ENCODE measurements at places on chromosomes 1 and 21. TPM values are rescaled to one million over a fixed set of nuclear protein-coding genes. Genes with fewer than 3 reads are reported as not detected.

- no peak overlapping the region for H3K27ac ChIP-seq
- peaks cover 12% of the 10 kb centered on the region for H3K4me1 ChIP-seq
- no peak for DNase-seq
- peaks cover 2% of the 10 kb centered on the region for H3K36me3 ChIP-seq
Observed at GRCh38 chr21:44006017-44006619, 6.0 kb upstream of the TRAPPC10 start.

DNA sequence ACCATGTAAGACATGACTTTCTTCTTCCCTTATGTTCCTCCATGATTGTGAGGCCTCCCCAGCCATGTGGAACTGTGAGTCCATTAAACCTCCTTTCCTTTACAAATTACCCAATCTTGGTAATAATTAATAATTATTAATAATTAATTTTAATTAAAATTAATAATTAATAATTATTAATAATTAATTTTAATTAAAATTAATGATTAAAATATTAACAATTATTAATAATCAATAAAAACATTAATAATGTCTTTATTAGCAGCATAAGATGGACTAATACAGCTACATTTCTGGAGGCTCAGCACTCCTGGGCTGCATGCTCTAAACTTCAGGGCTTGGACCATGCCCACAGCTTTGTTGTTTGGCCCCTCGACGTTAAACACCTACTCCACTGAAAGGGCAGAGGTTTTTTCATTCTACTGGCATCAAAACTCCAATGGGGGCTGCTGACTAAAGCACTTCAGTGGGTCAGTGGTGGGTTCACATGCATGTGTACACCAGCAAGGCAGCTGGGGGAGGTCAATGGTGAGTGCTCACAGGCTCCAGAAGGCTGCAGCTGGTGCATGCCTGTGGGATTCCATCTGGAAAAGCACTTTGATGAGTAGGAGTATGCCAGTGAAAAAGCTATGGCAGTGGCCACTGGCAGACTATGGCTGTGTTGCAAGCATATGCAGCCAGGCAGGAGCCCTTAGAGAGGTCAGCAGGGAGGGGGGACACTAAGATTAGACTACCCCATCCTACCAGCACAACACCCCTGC lies 561.3 kb downstream of the NCAM2 start:
- no peak for DNase-seq
- no peaks in the 10 kb centered on the region for H3K36me3 ChIP-seq
- no peaks in the 10 kb centered on the region for H3K27me3 ChIP-seq
- H3K27ac ChIP-seq: no peak overlapping the region

DNA sequence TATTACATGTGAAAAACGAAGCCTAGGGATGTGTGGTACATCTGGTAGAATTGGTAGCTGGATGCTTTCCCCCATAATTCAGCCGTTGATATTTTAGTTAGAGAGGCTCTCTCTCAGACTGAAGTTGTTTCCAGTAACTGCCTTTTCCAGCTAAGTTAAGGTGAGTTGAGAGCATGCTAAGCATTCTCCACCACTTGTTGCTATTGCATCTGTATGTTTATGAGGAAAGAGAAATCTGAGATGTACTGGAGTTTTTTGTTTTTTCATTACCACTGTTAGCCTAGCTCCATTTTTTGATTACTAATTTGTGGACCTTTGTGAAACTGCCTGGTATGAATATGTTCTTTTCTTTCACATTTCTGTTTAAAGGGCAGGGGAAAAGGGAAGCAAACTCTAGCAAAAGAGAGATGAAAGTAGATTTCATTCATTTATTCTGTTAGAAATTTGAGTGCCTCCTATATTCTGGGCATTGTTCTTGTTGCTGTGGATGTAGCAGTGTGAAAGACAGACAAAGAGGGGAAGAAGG lies 189.9 kb upstream of the CACYBP start:
- no peak overlapping the region for H3K27ac ChIP-seq
- H3K36me3 ChIP-seq: peaks cover 2% of the 10 kb centered on the region
- no peak overlapping the region for H3K4me3 ChIP-seq
- no peaks in the 10 kb centered on the region for H3K27me3 ChIP-seq
- peaks cover 3% of the 10 kb centered on the region for H3K4me1 ChIP-seq
- no peak for DNase-seq

GRCh38 chr1:224245188-224245587 lies 62.1 kb downstream of the DEGS1 start:
- H3K27me3 ChIP-seq: no peaks in the 10 kb centered on the region
- H3K36me3 ChIP-seq: peaks cover 40% of the 10 kb centered on the region
- DNase-seq: peak; percentile 53
- no peak overlapping the region for H3K4me3 ChIP-seq
- peaks cover 18% of the 10 kb centered on the region for H3K4me1 ChIP-seq

DNA sequence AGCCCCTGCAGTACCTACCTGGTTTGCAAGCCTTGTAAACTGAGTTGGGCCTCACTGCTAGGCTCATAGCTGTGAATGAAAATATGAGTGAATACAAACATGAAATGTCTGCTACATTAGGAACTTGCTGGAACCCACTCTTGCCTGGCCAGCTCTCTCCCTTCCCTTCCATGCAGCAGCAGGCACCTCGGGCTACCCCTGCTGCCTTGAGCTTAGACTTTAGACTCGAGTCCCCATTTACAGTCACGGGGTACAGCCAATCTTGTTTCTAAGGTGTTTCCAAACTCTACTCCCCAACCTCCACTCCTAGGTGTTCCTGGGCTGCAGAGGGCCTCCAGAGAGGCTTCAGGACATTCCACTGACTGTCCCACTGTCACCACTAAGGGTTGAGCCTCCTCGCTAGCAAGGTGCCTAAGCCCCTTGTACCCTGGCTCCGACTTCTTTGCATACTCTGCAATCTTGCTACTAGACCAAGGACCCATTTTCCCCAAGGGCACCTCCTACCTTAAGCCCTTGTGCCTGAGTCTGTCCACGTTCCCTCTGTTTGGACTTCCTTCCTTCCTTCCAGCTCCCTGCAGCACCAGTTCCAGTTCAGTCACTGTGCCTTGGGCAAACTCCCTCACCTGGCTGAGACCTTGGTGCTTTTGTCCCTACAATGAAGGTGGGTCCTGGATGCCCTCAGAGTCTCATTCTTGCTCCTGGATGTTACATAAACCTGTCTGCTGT lies 36.9 kb downstream of the CDK18 start:
- DNase-seq: no peak
- no peaks in the 10 kb centered on the region for H3K36me3 ChIP-seq
- no peak overlapping the region for H3K4me3 ChIP-seq
- H3K27ac ChIP-seq: no peak overlapping the region

DNA sequence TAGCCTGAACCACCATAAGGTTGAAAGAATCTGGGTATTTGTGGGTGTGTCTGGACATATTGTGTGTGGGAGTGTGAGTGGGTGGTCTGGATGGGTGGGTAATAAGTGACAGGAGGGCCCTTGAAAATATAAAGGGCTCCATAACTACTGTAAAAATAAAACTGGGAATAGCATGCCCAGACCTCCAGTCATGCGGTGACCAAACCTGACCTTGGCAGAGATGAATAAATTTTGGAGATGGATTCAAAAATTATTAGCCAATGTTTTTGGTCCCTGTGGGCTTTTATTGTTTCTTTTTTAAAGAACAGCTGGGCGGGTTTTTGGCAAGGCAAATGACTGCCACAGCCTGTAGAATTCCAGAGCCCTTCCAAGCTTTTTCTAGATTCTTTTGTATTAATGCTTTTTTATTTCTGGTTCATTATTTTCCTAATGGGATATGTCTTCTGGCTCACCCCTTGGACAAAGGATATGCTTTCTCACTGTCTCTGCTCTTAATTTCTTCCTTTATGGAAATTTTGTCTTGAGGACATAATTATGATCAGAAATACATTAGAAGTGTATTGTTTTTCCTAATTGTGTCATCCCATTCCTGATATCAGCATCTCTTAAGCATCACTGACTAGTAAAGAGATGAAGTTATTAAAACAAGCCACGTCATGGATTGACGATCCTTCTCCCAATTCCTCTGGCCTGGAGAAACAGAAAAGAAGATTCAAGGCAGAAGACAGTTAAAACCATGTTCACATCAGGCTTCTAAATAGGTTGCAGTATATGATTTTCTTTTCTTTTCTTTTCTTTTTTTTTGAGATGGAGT lies 69.5 kb downstream of the NTMT2 start:
- H3K36me3 ChIP-seq: no peaks in the 10 kb centered on the region
- H3K27me3 ChIP-seq: peaks cover 3% of the 10 kb centered on the region
- DNase-seq: no peak

DNA sequence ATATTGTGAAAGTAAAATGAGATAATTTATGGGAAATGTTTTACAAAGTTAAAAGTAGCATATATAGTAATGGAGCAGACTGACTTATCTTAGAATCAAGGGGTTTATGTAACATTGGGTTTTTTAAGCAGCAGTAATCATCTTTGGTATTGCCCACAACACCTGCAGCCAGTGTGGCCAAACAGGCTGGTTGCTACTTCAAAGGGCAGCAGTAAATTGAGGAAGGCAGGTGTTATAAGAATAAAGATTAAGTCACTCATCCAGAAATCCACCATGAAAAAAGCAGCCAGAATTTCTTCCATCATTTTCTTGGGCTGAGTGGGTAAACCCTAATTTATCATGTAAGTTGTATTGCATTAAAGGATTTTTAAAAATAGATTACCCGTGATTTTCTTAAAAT lies 16.7 kb downstream of the DYNLT5 start:
- H3K4me1 ChIP-seq: peaks cover 25% of the 10 kb centered on the region
- H3K27ac ChIP-seq: no peak overlapping the region
- no peaks in the 10 kb centered on the region for H3K27me3 ChIP-seq
- no peaks in the 10 kb centered on the region for H3K36me3 ChIP-seq
- no peak for DNase-seq

DNA sequence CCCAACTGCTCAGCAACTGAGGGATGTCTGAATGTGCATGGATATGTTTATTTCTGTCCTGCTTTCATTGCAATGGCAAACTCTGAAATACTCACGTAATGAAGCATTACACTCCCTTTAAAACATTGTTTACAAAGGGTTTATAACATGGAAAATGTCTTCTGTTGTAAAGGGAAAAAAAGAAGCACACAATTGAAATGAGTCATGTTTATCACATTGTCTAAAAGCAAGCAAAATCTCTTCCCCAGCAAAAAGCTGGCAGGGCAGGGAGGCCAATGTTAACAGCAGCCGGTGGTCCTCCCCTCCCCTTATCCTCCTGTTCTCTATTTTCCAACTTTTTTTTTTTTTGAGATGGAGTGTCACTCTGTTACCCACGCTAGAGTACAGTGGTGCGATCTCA lies 3.9 kb upstream of the EFNA1 start:
- H3K27me3 ChIP-seq: peaks cover 57% of the 10 kb centered on the region
- no peak overlapping the region for H3K27ac ChIP-seq
- peaks cover 21% of the 10 kb centered on the region for H3K4me1 ChIP-seq
- no peak for DNase-seq

DNA sequence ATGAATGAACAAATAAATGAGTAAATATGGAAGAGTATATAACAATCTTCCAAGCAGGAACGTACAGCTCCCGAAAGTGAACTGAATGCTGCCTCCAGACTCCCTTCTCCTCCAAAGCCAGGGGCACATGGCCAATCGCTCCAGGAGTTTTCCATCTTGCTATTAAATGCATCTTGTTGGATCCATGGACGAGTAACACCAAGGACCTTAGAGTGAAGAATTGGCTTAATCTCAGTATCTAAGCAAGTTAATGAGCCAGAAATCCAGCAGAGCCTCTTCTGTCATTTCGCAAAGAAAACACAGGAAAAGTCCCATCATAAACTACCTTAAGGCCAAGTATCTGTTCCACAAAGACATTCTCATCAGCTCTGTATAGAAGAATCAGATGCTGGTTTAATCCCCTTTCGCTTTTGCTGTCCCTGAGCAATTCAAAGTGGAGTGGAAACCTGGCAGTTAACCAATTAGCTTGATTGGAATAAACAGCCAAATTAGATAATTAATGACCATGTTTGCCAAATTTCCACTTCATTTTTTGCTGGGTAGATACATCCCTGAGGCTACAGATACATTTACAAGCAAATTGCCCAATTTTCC lies 116.0 kb downstream of the MIS18A start:
- no peaks in the 10 kb centered on the region for H3K36me3 ChIP-seq
- DNase-seq: no peak
- H3K4me3 ChIP-seq: no peak overlapping the region
- H3K27ac ChIP-seq: no peak overlapping the region
- H3K27me3 ChIP-seq: peaks cover 13% of the 10 kb centered on the region

DNA sequence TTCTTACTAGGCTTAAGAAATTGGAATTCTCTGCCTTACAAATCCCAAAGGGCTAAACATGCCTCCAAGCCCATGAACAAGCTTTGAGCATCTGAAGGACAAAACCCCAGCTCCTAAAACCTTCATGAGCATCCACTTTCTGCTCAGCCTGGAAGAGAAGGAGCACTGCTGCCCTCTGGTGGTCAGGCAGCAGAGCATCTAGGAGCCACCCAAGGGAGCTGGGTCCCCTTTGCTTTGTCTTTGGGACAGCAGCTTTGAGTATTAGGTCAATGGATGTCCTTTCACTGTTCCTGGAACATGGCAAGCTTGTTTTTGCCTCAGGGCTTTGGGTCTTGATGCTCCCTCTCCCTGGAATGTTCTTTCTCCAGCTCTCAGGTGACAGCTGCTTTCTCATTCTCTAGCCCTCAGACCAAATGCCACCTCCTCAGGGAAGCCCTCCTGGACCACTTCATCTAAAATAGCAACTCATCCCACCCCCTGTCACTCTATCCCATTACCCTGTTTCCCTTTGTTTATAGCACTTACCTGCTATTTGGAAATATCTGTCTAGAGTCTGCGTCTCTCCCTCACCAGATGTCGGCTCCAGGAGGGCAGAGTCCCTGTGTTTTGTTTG lies 25.7 kb downstream of the RAB7B start:
- H3K27me3 ChIP-seq: peaks cover 5% of the 10 kb centered on the region
- DNase-seq: peak; percentile 81
- H3K27ac ChIP-seq: no peak overlapping the region
- H3K36me3 ChIP-seq: no peaks in the 10 kb centered on the region

GRCh38 chr1:6198646-6199297 lies 623 bp downstream of the RPL22 start:
- H3K36me3 ChIP-seq: peaks cover 33% of the 10 kb centered on the region
- peak; percentile 51 for DNase-seq
- H3K27me3 ChIP-seq: no peaks in the 10 kb centered on the region
- H3K27ac ChIP-seq: peak overlapping the region; percentile 70

- H3K4me1 ChIP-seq: peaks cover 86% of the 10 kb centered on the region
- H3K4me3 ChIP-seq: peak overlapping the region; percentile 89
- H3K36me3 ChIP-seq: peaks cover 60% of the 10 kb centered on the region
- no peaks in the 10 kb centered on the region for H3K27me3 ChIP-seq
- DNase-seq: peak; percentile 34
- peak overlapping the region; percentile 96 for H3K27ac ChIP-seq
Observed at GRCh38 chr1:26283871-26284596, 4.1 kb downstream of the SH3BGRL3 start.

GRCh38 chr1:50275566-50275965 lies 147.7 kb downstream of the DMRTA2 start:
- no peak overlapping the region for H3K27ac ChIP-seq
- no peaks in the 10 kb centered on the region for H3K27me3 ChIP-seq

The PRSS38 gene
- not detected for total RNA-seq

The LCE2B gene
- not detected for total RNA-seq

The MAN1A2 gene
- 33.2 TPM for total RNA-seq

The RNASEL gene
- total RNA-seq: 5.7 TPM

The HOOK1 gene
- total RNA-seq: 6.2 TPM

The KCNJ9 gene
- not detected for total RNA-seq

The ZNF648 gene
- total RNA-seq: not detected

Data from activated CD8-positive, alpha-beta T cell treated with anti-CD3 and anti-CD28 coated beads, Interleukin-2, amount 10 ng/mL, durations not matched to agents 7 days and 5 days (primary cell).